ENCODE measurements at places on chromosomes 11 and 22. TPM values are rescaled to one million over a fixed set of nuclear protein-coding genes. Genes with fewer than 3 reads are reported as not detected.

The PAX6 gene
- not detected for total RNA-seq

The TMEM121B gene
- not detected for total RNA-seq

- H3K27ac ChIP-seq: no peak overlapping the region
- DNase-seq: no peak
- H3K27me3 ChIP-seq: no peaks in the 10 kb centered on the region
- H3K36me3 ChIP-seq: no peaks in the 10 kb centered on the region
Observed at GRCh38 chr22:45917146-45917545, 59.8 kb downstream of the WNT7B start.

DNA sequence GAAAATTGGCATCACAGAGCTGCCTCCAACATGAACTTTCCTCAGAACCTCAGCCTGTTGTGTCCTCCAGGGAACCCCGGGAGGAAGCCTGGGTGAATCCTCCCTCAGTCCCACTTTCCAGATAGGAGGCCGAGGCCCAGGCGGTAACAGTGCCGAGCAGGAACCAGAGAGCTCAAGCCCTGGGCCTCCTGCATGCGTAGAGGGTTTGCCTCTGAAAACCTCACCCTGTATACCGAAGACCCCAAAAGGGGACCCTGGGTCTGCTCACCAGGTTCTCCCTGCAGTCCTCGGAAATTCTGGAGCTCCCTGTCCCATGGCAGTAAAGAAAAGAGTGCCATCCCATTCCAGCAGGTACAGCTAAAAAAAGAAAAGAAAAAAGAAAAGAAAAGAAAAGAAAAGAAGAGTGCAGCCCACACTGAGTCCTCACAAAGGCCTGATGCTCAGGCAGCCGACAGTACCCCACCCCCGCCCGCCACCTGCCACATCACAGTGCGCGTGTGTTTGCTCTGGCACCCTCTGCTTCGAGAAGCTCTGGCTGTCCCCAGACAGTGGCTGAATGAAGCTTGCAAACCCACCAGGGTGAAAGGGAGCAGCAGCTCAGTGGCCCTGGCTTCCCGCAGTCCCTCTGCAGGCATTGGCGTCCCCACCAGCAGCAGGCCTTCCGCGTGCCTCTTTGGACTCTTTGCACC lies 28.4 kb upstream of the FADD start:
- no peak overlapping the region for H3K4me3 ChIP-seq
- no peaks in the 10 kb centered on the region for H3K27me3 ChIP-seq
- H3K4me1 ChIP-seq: no peaks in the 10 kb centered on the region
- DNase-seq: no peak

GRCh38 chr11:108512708-108513107 lies 14.5 kb upstream of the POGLUT3 start:
- no peaks in the 10 kb centered on the region for H3K4me1 ChIP-seq
- H3K27me3 ChIP-seq: no peaks in the 10 kb centered on the region
- no peak overlapping the region for H3K27ac ChIP-seq
- H3K4me3 ChIP-seq: no peak overlapping the region
- no peaks in the 10 kb centered on the region for H3K36me3 ChIP-seq

DNA sequence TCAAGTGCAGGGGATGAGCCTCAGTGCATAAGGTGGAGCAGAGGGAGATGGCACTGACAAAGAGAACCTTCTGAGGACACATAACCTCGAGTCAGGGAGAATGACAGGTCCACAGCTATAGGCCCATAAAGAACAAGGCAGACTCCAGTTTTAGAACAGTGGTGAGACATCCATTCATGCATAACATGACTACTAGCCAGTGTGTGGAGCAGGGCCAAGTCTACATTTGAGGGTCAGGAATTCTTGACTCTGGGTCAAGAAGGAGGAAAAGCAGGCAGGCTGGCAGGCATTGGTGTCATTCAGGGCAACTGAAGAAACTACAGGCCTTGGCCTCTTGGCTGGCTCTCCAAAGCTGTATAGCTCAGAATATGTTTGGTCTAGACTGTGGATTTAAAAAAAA lies 54.9 kb downstream of the MTNR1B start:
- DNase-seq: no peak
- no peaks in the 10 kb centered on the region for H3K27me3 ChIP-seq
- H3K36me3 ChIP-seq: no peaks in the 10 kb centered on the region
- no peak overlapping the region for H3K4me3 ChIP-seq
- H3K4me1 ChIP-seq: no peaks in the 10 kb centered on the region

- H3K27me3 ChIP-seq: no peaks in the 10 kb centered on the region
- no peak overlapping the region for H3K4me3 ChIP-seq
- H3K4me1 ChIP-seq: peaks cover 24% of the 10 kb centered on the region
- DNase-seq: no peak
- no peaks in the 10 kb centered on the region for H3K36me3 ChIP-seq
Observed at GRCh38 chr22:24693379-24693778, 81.1 kb downstream of the PIWIL3 start.

DNA sequence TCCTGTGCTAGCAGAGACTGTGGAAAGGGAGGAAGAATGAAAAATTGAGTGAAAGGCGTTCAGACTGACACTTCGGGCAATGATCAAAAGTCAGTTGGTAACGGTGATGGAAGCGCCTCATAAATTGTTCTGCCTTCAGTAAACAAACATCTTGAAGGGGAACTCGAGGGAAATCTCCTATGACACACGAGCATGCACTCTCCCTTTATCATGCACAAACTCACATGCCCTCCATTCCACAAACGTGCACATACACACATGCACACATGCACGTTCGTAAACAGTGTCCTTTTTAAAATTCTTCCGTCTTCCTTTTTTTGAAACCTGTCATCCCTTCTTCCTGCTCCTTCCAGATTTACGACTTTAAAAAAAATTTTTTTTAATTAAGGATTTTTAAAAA lies 77.8 kb upstream of the TMEM45B start:
- H3K4me3 ChIP-seq: no peak overlapping the region
- H3K4me1 ChIP-seq: no peaks in the 10 kb centered on the region
- DNase-seq: no peak
- H3K27ac ChIP-seq: no peak overlapping the region
- no peaks in the 10 kb centered on the region for H3K36me3 ChIP-seq

DNA sequence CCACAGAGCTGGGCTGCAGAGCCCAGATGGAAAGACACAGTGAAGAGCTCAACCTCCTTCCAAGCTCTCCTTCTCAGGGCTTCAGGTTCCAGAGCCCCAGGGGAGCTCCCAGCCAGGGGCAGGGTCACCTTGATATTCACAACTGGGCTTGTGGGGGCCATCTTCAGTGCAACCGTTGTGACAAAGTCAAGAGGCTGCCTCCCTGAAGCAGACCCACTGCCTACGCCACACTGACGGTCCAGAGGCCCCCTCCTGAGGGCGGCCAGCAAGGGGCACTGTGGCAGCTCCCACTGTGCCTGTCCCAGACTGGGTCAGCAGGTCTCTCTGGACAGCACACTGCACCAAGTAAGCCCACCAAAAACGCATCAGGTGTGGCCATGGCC lies 84.1 kb downstream of the DGCR2 start:
- no peak for DNase-seq
- H3K27me3 ChIP-seq: no peaks in the 10 kb centered on the region
- H3K27ac ChIP-seq: no peak overlapping the region
- peaks cover 52% of the 10 kb centered on the region for H3K36me3 ChIP-seq

DNA sequence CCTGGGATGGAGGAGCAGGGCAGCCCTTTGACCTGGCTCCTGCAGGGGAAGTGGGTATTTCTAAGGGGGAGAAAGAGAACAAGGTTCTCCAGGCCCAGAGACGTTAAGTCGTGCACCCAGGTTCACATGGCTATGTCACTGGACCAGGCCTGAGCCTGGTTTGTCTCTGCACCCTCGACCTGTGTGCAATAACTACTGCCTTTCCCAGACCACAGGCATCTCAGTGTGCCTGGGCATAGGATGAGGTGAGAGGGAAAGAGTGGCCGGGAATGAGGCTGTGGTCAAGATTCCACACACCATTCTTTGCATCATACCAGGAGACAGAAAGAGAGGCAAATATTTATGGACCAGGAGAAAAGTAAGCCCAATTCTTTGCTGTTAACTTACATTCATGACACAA lies 66.8 kb downstream of the PRR5L start:
- DNase-seq: no peak
- H3K27ac ChIP-seq: peak overlapping the region; percentile 75
- no peak overlapping the region for H3K4me3 ChIP-seq
- peaks cover 48% of the 10 kb centered on the region for H3K4me1 ChIP-seq

All from vagina (tissue), 2 donors.